ENCODE measurements at places on chromosomes 3 and 15.

GRCh38 chr15:70059476-70060213 is 38.1 kb downstream of the TLE3 start:
- DNase-seq = no peak

DNA sequence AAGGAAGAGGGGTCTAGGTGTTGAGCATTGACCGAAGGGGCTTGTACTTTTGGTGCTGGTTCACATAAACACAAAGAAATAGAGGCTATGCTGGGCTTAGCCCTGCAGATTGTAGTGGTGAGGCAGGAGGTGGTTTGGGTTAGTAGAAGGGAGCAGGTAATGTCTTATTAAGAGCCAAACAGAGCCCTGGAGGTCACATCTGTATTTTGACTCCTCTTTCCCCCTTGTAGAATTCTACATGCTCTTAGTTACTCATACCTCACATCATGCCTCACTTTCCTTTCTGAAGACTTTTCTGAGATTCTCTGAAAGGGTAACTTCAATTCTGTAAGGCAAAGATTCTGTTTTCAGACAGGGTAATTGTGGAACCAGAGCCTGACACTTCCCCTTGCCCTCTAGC is 16.1 kb upstream of the ZNF80 start:
- no peak for DNase-seq

DNA sequence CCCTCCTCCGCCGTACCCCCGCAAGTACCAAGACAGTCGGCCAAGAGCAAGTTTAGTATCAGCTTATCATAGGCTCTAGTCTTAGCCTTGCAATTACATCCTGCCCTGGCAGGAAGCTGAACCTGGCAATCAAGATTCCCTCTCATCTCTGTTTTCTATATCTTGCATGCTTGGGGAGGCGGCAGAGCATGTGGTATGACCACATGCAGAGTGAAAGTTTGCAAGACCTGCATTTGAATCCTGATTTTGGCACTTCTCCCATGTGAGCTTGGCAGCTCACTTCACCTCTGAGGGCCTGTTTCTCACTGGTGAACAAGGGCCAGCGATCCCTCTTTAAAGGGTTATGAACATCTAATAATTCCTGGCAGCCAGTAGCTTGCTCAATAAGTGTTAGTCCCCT is 106.1 kb upstream of the FRMD4B start:
- no peak for DNase-seq

DNA sequence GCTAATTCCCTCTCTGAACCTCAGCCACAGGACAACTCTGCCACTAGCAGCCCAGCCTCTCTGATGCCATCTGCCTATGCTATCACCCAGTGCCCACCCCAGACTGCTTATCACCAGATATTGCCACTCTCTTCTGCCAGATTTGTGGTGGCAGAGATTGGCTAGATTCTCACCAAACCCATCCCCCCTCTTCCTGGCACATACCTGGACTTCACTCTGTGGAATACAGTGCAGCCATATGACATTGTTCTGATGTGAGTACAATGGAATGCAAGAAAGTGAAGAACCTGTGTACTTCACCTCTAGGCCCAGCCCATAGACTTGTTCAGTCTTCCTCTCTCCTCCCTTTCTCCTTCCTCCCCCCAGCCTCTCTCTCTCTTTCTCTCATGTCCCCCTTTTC is 46.9 kb upstream of the NTRK3 start:
- no peak for DNase-seq

GRCh38 chr3:126373682-126374601 is 16.7 kb upstream of the KLF15 start:
- no peak for DNase-seq

DNA sequence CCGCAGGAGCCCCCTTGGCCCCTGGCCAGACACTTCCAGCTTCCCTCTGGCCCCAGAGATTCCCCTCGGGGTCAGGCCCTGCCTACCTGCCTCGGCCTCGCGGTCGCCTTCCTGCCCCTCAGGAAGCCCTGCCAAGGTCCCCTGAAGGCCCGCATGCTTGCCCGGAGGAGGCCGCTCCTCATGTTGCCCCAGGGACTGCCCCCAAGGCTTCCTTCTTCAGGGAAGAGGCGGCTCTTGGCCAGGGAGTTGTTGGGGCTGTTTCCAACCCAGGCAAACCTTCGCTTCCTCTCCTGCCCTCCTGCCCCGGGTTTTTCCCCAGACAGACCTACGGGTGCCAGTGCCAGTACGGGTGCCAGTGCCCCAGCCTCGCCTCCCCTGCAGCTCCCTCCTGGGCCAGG is 13.5 kb upstream of the MUC4 start:
- DNase-seq = no peak

GRCh38 chr3:15063238-15063637 is 1.9 kb downstream of the MRPS25 start:
- no peak for DNase-seq

DNA sequence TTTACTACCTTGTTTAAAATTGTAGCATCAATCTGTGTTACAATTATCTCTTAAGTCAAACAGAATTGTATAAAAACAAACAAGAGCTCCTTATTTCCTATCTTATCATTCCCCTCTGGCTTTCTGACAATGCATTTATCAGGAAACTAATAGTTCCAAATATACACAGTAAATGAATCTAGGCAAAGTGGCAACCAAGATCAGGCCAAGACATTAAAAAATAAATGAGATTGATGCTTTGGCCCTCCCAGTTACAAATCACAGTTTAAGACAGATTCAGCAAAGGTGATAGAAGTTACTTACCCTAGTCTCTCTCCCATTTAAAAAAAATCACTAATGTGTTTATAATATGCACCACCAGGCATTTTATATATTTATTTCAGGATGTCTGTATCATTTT is 236.7 kb downstream of the EPHA3 start:
- no peak for DNase-seq

DNA sequence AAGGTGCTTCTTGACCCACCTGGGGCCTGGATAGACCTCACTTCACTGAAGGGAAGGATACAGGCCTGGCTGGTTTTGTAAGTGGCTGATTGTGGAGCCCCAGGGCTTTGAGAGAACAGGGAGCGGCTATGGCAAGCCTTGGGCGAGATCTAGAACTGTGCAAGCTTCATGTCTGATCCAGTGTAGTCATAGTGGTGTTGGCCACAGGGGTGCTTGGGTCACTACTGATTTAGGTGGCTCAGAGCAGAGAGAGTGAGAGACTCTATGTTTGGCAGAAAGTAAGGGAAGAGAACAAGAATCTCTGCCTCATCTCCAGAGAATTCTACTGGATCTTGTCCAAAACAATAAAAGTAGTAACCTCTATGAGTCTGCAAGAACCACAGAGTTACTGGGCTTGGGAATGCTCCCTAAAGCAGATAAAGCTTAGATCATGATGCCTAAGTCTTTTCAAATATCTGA is 394.2 kb upstream of the EPHA3 start:
- DNase-seq = peak; percentile 16

DNA sequence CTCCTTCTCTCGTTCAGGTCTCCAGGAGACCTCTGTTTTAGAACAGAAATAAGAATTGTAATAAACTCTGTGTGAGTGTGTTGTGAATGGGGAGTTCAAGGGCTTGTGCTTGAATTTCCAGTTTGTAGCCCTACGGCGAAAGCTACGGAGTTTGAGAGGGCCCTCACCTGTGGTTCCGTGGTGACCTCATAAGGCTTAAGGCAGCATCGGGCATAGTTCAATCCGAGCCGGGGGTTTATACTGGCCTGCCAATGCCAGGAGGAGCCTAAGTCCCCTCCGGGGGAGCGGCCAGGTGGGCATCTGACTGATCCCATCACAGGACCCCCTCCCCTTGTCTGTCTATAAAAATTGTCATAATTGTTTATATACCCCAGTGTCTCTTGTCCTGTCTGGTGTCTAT is 43.7 kb downstream of the ZBTB11 start:
- no peak for DNase-seq

DNA sequence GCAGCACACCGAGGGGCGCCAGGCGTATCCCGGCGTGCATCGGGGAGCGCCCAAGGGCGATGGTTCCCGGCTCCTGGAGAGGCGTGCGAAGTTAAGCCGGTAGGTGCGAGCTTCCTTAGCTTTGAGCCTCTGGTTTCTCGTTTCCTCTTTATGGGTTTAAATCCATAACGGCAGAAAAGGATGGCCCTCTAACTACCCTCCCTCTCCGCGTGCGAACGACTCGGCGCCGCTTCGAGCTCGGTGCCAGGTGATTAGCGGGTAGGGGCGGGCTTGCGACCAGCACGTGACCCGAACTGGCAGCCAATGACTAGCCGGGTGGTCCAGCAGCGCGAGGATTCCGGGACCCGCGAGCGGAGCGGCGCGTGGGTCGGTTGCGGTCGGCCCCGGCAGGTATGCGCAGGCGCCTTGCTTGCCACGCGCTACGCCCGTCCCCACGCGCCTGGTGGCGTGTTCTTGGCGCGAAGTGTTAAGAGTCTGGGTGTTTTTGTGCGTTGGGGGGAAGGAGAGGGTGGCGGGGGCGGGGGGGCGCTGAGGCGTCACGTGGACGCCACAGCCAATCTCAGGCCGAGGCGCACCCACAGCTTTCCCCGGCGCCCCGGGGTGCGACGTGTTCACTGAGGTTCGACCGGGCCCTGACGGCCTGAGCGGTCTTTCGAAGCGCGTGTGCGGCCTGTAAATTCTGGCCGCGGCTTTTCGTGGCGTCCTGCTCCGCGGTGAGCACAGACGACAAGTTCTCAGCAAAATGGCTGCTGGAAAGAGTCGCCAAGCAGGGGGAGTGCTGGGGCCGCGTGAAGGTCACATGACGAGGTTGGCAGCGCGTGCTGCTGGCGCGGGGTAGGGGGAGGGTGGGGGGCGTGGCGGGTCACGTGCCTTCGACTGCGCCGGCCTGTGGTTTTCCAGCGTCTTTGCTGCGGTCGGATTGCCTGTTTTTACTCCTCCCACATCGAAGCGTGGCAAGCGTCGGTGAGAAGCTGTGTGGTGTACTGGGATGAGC is 38.7 kb upstream of the MGA start:
- peak; percentile 13 for DNase-seq

DNA sequence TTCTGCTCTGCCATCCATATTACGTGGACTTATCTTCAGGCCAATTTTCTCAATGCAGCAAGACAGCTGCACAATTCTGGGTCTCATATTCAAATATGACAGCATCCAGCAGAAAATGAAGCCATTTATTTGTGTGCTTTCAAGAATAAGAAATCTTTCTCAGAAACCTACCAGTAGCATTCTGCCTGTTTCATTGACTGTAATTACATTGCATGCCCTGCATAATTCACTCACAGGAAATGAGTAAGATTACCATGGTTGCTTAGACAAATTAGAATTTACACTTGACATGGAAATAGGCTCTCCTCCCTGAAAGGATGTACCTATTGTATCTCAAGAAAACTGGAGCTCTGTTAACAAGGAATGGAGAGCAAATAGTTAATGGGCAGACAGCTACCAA is 346.6 kb upstream of the DCBLD2 start:
- DNase-seq = no peak

Data from BJ (cell line).